ENCODE measurements at places on chromosomes 4 and X.

GRCh38 chr4:32161392-32161791 is 1441.2 kb downstream of the PCDH7 start:
- no peak for DNase-seq

DNA sequence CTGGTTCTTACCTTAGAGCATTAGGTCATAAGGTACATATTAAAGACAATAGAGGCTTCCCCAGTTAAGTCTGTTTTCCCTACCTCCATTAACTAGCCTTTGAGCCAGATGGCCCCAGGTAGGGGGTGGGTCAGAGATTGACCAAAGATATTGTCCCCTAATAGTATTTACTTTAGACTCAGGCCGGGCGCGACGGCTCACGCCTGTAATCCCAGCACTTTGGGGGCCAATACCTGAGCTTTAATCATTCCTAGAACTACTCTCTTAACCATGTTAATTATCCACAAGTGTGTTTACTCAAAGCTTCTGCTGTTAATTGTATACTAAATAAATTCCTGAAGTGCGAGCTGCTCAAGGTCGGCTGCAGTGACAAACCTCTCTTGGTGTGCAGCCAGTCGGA is 28.0 kb upstream of the AMBN start:
- no peak for DNase-seq

DNA sequence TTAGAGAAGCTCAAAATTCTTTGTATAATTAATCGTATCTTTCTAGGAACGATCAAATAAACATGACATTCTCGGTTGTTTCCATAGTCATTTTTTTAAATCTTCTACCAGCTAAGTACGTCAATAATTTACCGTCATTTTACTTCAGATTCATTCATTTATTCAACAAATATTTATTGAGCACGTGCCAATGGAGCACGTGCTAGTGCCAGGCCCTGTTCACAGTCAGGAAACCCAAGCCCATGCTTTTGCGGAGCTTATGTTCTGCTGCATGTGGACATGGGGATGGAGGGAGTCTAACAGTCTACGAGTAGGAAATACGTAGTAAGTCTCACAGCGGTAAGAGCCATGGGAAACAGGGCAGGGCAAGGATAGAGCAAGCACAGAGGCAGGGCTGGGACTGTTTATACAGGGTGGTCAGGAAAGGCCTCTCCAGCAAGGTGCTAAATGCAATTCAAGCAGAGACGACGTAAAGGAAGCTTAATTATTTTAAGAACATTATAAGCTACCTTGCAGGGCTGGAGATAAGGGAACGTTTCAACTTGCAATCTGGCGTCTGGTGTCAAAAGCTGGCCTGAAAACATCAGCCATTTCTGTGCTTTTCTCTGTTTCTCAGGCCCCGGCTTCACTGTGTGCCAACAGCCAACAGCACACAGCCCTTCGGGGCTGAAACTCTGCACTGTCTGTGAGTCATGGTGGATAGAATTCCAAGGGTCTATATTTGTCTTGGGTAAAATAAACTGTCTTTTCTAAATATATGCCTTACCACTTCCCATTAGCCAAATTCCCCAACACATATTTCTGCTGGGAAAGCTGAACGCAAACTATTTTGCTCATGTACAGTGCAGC is 517.1 kb upstream of the ZFP42 start:
- DNase-seq: no peak

DNA sequence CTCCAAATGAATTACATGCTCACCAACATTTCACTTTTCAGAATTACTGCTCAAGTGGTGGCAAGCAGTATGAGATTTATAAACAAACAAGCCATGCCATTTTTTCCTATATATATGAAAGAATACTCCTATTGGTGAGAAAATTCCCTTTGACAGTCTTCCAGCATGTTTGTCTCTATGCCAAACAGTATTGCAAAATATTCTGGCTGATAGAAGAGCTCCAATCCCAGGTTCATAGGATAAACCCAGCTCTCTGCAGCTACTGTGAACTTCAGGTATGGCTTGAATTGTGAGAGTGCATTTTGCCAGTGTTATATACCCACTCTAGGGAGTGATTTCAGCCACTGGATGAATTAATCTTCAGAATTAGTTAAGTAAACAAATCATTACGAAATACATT is 108.8 kb downstream of the MAGEC2 start:
- DNase-seq: no peak

GRCh38 chr4:777520-778262 is 48.2 kb downstream of the CPLX1 start:
- DNase-seq: no peak

DNA sequence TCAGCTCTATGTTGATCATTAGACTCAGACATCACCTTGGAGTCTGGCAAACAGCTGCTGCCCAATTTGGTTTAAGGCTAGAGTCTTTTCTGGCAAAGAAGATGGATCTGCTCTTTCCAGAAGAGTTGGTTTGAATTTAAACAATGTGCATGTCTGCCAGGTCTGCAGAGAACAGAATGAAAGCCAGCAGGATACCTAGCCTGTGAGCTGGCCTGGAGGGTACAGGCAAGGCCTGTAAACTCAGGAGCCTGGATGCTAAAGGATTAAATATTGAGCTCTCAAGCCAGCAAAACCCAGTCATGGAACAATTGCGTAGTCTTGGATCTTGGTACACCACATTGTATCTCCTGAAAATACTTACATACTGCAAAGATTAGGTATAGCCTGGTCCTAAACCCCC is 15.6 kb upstream of the PDLIM3 start:
- no peak for DNase-seq

DNA sequence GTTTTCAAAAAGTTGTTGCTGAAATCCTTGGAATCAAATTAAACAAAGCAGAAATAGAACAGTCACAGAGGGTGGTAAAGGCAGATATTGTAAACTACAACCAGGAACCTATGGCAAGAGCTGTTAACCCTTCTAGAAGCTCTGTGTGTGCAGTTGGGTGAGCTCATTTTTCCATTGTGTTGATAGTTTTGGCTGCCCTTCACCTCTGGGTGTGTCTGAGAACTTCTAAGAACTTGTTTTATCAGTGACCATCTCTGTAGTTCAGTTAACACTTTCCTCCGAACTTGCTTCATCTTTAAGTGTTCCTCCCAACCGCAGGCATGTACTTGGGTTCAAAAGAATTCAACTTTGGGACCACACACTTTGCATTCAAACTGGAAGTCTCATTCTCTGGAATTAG is 32.7 kb downstream of the RBMX start:
- no peak for DNase-seq

- DNase-seq: no peak
Observed at GRCh38 chr4:7326693-7327340, 107.9 kb downstream of the PSAPL1 start.

GRCh38 chr4:24235618-24236017 is 345.8 kb upstream of the PPARGC1A start:
- no peak for DNase-seq

DNA sequence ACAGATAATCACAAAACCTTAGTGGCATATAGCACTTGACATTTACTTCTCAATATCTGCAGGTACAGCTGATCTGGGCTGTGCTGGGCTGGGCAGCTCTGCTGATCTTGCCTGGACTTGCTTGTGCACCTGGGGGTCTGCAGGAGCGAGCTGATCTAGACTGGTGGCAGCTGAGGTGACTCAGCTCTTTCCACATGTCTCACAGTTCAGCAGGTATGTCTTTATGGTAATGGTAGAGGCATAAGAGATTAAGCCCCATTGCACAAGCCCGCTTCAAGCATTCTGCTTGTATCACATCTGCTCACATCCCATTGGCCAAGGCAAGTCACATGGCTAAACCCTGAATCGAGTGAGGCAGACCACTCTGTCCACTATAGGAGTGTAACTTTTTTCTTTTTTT is 506.7 kb downstream of the BCOR start:
- no peak for DNase-seq

DNA sequence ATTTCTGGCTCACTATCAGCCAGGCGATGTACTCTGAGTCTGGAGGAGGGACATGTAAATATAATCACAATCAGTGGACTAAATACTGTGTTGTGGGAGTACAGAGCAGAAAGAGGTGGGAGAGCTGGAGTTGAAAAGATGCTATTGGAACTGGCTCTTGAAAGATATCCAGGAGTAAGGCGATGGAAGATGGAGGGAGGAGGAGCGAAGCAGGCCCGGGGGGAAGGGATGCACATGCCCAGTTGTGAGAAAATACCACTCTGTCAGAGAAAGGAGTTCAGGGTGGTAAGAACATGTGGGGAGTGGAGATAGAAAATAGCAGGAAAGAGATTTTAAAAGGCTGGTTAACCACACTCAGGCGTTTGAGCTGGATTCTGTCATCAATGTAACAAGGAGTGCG is 216.9 kb upstream of the ETNPPL start:
- no peak for DNase-seq

- no peak for DNase-seq
Observed at GRCh38 chr4:155837203-155837796, 28.8 kb downstream of the ASIC5 start.

DNA sequence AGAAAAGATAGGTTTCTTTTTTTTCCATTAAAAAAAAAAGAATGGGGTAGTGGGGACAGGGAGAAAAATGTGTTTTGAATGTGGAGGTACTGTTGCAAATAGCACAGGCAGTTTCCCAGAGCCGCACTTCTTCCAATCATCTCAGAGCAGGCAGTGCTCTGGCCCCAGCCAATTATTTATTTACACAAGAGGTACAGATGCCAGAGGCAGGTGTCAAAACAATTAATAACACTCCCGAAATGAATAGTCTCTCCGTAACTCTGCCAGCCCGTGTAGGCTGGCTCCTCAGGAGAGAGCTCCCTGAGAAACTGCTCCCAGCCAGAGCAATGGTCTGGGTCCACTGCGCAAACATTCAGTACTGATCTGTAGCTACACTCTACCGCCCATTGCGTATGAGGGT is 130.8 kb upstream of the IL1RAPL2 start:
- no peak for DNase-seq

GRCh38 chr4:159608436-159608835 is 505.6 kb downstream of the RAPGEF2 start:
- DNase-seq: no peak
